ENCODE measurements at places on chromosomes 16 and 17. TPM values are rescaled to one million over a fixed set of nuclear protein-coding genes. Genes with fewer than 3 reads are reported as not detected.

ZNF174 gene
- 13.9 TPM for total RNA-seq

VEZF1 gene
- total RNA-seq = 40.8 TPM

CBX2 gene
- 15.5 TPM for total RNA-seq

JPH3 gene
- 1.9 TPM for total RNA-seq

BCL6B gene
- not detected for total RNA-seq

UNC13D gene
- 6.1 TPM for total RNA-seq

AOC3 gene
- 1.4 TPM for total RNA-seq

TP53TG3C gene
- total RNA-seq = 0.79 TPM

CRYBA1 gene
- not detected for total RNA-seq

WNT9B gene
- not detected for total RNA-seq

SPATA22 gene
- not detected for total RNA-seq

NEUROD2 gene
- not detected for total RNA-seq

GPRC5B gene
- total RNA-seq = 31.1 TPM

SLC13A2 gene
- 0.14 TPM for total RNA-seq

DNAAF8 gene
- 0.75 TPM for total RNA-seq

TBC1D26 gene
- total RNA-seq = not detected

LGALS9B gene
- not detected for total RNA-seq

C17orf50 gene
- total RNA-seq = 0.14 TPM

ASPA gene
- total RNA-seq = not detected

MEOX1 gene
- not detected for total RNA-seq

KIF18B gene
- 35.4 TPM for total RNA-seq

HBM gene
- total RNA-seq = not detected

PRRT2 gene
- total RNA-seq = 0.44 TPM

GRAPL gene
- total RNA-seq = not detected

METTL9 gene
- total RNA-seq = 102 TPM

HS3ST3A1 gene
- total RNA-seq = 0.24 TPM

NPIPB9 gene
- 1.3 TPM for total RNA-seq

EPX gene
- not detected for total RNA-seq

ALDH3A1 gene
- 990 TPM for total RNA-seq

SEC14L5 gene
- not detected for total RNA-seq

KRT14 gene
- total RNA-seq = not detected

KREMEN2 gene
- 1.3 TPM for total RNA-seq

KRT17 gene
- total RNA-seq = 1.3 TPM

DLX3 gene
- not detected for total RNA-seq

CEP295NL gene
- total RNA-seq = 0.48 TPM

EFCAB5 gene
- 0.21 TPM for total RNA-seq

CLDN6 gene
- 0.24 TPM for total RNA-seq

BORCS6 gene
- total RNA-seq = 7.2 TPM

RAMP2 gene
- total RNA-seq = 1.7 TPM

TMED6 gene
- not detected for total RNA-seq

TP53TG3F gene
- not detected for total RNA-seq

TAT gene
- total RNA-seq = not detected

KAT7 gene
- 28.7 TPM for total RNA-seq

COPZ2 gene
- total RNA-seq = 17.4 TPM

MMP15 gene
- 35.4 TPM for total RNA-seq

DNASE1L2 gene
- 0.80 TPM for total RNA-seq

HEATR9 gene
- not detected for total RNA-seq

Data from A549 treated with GW870086 at 1 μM for 4 hours (cell line).